MV-4-11 (cell line): ENCODE measurements at places on chromosomes 3 and 15.

DNA sequence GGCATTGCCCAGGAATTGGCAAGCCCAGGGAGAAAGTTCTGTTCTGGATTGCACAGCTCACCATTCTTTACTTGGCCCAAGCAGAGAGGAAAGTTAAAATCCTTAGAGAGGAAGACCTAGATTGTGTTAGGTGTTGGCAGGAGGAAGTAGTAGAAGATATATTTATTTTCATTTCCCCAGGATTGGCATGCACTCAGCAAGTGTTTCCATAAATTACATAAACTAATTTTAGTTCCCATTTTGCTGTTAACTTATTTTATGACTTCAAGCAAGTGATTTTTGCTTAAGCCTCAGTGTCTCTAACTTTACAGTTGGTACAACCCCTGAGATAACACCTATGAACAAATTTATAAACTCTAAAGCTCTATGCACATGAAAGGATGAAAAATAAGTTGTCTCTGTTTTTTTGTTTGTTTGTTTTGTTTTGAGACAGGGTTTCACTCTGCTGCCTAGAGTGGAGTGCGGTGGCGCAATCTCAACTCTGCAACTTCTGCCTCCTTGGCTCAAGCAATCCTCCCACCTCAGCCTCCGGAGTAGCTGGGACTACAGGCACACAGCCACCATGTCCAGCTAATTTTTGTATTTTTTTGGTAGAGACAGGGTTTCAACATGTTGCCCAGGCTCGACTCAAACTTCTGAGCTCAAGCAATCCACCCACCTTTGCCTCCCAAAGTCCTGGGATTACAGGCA, 31.2 kb upstream of the TOP2B start:
- DNase-seq, result peak; percentile 78

DNA sequence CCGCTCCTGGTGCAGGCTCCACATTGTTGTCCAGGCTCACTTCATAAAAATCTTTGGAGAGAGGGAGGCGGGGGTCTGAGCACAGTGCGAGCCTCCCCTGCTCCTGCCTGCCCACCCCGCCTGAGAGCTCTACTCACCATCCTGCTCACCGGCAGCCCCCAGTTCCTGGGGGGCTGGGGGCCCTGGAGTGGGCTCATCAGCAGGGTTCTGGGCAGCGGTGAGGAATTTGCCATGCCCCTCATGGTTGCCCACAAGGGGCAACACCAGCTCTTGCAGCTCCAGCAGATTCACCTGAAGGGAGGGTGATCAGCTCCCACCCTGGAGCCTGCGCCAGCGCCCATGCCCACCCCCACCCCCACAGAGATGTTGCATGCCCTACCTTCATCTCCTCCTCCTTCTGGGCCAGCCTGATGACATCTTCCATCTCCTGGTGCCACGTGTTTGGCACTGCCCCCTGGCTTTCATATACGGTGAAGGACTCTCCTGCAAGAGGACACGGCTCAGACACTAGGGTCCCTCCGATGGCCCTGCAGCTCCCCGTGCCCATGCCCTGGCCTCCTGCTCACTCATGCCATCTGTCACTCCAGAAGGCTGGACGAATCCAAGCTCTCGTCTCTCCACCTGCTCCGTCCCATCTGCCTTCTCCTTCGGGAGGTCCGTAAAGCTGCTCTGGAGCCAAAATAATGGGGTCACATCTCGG, 162.1 kb downstream of the TBC1D2B start:
- DNase-seq, result no peak

GRCh38 chr15:40104865-40105516, 3.7 kb downstream of the BMF start:
- DNase-seq, result peak; percentile 81

GRCh38 chr3:183698756-183699155, 1.2 kb downstream of the YEATS2 start:
- DNase-seq, result peak; percentile 33

DNA sequence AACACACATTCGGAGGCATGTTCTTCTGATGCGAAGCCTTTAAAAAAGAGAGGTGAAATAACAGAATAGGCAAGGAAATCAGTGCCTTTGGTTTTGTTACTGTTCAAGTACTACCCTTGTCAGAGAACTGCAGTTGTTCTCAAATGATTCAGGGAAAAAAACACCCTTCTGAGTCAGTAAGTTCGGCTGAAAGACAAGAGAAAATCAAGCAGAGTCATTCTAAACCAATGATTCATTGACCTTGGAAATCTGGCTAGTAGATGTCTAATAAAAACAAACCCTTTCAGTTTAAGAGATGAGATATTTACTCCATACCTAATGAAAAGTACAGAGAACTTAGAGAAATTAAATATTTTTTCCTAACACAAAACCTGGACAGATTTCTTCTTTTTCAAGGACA, 72.7 kb upstream of the ABI3BP start:
- DNase-seq, result no peak

- no peak for DNase-seq
Measured at GRCh38 chr3:195151866-195152541, 119.0 kb downstream of the XXYLT1 start.

DNA sequence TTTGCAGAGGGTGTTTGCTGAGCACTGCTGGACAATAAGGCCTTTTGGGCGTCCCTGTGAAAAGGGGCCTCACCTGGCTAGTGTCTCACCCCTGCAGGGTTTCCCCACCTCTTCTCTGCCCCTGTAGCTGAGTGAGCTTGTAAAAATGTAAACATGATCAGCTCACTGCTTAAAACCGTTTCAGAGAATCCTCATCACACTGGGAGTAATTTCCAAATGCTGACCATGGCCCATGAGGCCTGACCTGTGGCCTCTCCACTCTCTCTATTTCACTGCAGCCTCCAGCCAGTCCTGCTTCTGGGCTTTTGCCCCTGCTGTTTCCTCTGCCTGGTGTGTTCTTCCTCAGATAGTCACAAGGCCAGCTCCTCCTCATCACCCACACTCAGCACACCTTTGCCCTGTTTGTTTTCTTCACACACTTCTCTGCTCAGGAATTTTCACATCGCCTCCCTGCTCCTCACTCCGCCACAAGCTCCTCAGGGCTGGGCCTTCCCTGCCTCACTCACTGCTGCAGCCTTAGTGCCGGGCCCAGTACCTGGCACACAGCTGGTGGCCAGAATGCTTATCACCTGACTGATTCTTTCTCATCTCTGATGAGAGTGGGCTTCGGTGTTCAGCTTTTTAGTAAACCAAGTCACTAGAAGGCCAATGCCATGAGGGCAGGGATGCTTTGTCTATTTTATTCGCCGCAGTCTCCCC, 79.3 kb upstream of the SEC13 start:
- no peak for DNase-seq

GRCh38 chr3:168574455-168575158, 478.9 kb upstream of the GOLIM4 start:
- DNase-seq, result no peak

- DNase-seq, result no peak
Measured at GRCh38 chr15:96252148-96252547, 78.4 kb upstream of the NR2F2 start.

DNA sequence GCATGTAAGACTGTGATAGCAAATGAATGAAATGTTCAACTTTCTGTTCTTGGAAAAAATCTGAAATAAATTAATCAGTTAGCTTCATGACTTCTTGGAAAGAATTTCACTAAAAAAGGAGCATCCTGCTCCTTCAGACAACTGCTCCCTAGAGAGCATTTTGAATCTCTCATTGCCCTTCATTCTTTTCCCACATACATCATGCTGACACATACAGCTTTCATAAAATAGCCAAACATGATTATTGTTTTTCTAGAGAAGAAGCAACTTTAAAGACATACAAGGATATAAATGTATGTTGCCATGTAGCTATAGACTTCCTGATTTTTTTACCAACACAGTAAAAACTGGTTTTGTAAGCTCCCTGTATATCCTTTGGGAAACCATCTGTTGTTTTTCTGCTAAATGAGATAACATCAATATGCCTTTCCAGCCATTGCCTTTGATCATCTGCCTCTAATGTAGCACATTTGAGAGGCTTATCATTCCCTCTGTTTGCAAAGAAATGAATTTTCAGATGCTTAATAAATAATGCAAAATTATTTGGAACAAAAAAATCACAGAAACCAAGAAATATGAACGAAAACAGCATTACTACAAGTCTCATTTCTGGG, 248.2 kb upstream of the GPR149 start:
- no peak for DNase-seq

DNA sequence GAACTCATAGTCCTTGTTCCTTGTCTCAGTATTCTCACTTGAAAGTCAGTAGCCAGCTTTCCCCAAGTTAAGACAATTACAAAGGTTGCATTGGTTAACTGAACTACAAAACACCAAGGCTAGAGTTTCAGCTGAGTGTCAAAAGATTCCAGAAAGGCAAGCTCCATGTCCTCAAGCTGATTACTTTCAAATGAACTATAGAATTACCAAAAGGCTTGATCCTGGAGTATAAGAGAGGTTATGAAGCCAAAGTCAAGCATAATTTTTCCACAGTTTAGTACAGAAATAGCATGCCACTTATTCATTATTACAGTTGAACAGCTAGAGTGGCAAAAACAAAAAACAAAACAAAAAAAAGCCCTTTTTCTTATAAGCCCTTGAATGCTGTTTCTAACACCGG, 51.9 kb downstream of the ZBTB20 start:
- DNase-seq, result no peak

- DNase-seq, result no peak
Measured at GRCh38 chr3:8166014-8166413, 335.6 kb upstream of the LMCD1 start.

- no peak for DNase-seq
Measured at GRCh38 chr3:8618950-8619349, 25.6 kb downstream of the SSUH2 start.

GRCh38 chr15:78915341-78916087, 29.3 kb downstream of the CTSH start:
- peak; percentile 98 for DNase-seq

- DNase-seq, result no peak
Measured at GRCh38 chr15:38048001-38048455, 113.6 kb downstream of the TMCO5A start.

- no peak for DNase-seq
Measured at GRCh38 chr15:100256101-100256969, 85.4 kb downstream of the ADAMTS17 start.

DNA sequence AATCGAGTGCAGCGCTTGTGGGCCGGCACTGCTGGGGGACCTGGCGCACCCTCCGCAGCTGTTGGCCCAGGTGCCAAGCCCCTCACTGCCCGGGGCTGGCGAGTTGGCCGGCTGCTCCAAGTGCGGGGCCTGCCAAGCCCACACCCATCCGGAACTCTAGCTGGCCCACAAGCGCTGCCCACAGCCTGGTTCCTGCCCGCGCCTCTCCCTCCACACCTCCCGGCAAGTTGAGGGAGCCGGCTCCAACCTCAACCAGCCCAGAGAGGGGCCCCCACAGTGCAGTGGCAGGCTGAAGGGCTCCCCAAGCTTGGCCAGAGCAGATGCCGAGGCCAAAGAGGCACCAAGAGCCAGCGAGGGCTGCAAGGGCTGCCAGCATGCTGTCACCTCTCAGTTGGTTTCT, 73.4 kb downstream of the PLXNA1 start:
- DNase-seq, result no peak

DNA sequence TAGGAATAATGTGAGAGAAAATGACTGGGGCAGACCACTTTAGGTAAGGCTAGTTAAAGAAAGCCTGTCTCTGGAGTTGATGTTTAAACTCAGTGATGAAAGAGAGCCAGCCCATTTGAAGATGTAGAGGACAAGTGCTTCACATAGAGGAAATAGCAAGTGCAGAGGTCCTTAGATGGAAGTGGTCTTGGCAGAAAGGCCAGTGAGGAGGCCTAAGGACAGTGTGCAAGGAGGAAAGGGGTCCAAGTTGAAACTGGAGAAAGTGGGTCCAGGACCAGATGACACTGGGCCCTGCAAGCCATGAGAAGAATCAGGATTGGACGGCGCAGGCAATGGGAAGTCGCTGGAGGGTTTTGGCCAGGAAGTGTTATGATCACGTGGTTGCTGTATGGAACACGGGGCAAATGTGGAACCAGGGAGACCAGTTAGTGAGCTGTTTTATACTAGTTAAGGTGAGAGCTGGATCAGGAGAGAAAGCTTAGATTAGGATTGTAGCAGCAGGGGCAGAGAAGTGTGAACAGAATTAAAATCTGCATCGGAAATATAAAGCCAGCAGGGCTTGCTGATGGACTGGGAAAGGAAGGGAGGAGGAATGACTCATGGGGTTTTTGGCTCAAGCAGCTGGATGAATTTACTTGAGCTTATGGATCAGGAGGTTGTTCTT, 48.0 kb upstream of the SCAANT1 start:
- peak; percentile 44 for DNase-seq

DNA sequence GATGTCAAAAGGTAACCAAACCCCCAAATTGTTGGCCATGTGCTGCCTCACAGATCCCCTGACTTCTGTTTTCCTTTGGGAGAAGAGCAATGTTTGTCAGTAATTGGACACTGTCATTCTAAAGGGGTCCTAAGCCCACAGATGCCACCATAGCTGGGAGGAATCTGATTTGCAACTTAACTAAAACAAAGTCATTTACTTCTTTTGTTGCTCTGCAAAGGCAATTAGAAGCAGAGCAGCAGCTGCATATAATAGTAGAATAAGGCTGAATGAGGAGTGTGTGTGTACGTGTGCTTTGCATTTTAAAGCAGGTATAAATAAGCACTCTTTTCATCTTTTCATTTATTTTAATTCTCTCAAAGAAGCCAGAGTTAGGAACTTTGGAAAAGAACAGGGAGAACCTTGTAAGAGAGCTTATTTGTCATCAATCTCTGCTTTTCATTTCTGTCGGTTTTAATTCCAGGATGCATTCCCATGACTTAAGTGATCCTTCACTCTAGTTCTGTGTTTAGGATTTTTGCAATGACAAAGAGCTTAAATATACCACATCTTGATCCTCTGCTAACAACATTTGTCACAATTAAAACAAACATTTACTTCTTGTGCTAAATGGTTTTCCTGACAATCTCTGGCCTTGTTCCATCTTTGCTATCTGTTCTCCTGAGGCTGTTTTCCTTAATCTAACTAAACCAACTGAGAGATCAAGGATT, 530.2 kb upstream of the CBLB start:
- DNase-seq, result no peak

- no peak for DNase-seq
Measured at GRCh38 chr3:40989141-40990061, 209.9 kb upstream of the CTNNB1 start.
